ENCODE measurements at places on chromosomes 12 and 14. TPM values are rescaled to one million over a fixed set of nuclear protein-coding genes. Genes with fewer than 3 reads are reported as not detected.

The SERPINA1 gene
- total RNA-seq: 0.78 TPM

The MIP gene
- total RNA-seq: 1.4 TPM

The ATP6V1D gene
- 113 TPM for total RNA-seq

The LRRK2 gene
- 2.7 TPM for total RNA-seq

The ASB2 gene
- total RNA-seq: 0.15 TPM

The MYH6 gene
- total RNA-seq: not detected

The PTHLH gene
- 0.60 TPM for total RNA-seq

The GDF3 gene
- total RNA-seq: 34.3 TPM

The B4GALNT1 gene
- 24.8 TPM for total RNA-seq

The MBIP gene
- total RNA-seq: 21.1 TPM

The MRPL42 gene
- total RNA-seq: 61.9 TPM

The TSPAN11 gene
- 34.2 TPM for total RNA-seq

The RIMBP2 gene
- total RNA-seq: 23.8 TPM

The SYCP3 gene
- total RNA-seq: 0.75 TPM

The KERA gene
- total RNA-seq: not detected

The TEX52 gene
- 1.5 TPM for total RNA-seq

The PPFIA2 gene
- total RNA-seq: 8.0 TPM

The UBR7 gene
- 17.9 TPM for total RNA-seq

The ZFHX2 gene
- total RNA-seq: 6.1 TPM

The OR4E2 gene
- not detected for total RNA-seq

The ARF6 gene
- total RNA-seq: 30.6 TPM

The CCDC177 gene
- total RNA-seq: 3.2 TPM

The OR6C6 gene
- not detected for total RNA-seq

The TAS2R10 gene
- total RNA-seq: 1.7 TPM

The TUBA1A gene
- 3,149 TPM for total RNA-seq

The STAC3 gene
- total RNA-seq: 3.0 TPM

The HECTD1 gene
- total RNA-seq: 111 TPM

The SRSF5 gene
- total RNA-seq: 389 TPM

The NXPH4 gene
- 12.9 TPM for total RNA-seq

The BATF gene
- total RNA-seq: not detected

The EDDM3A gene
- total RNA-seq: not detected

The JPH4 gene
- total RNA-seq: 41.5 TPM

The TMCC3 gene
- total RNA-seq: 10.7 TPM

The C2CD5 gene
- 28.1 TPM for total RNA-seq

The EIF2S3B gene
- total RNA-seq: 1.3 TPM

The GLIPR1L2 gene
- total RNA-seq: 0.38 TPM

The KRT6C gene
- total RNA-seq: not detected

The BICD1 gene
- total RNA-seq: 5.1 TPM

The TROAP gene
- total RNA-seq: 0.61 TPM

The MMP19 gene
- total RNA-seq: 3.1 TPM

The EXOC3L4 gene
- 0.10 TPM for total RNA-seq

The CLEC6A gene
- total RNA-seq: not detected

The CRY1 gene
- total RNA-seq: 15.1 TPM

The CCDC63 gene
- not detected for total RNA-seq

The MLF2 gene
- total RNA-seq: 159 TPM

The CLMN gene
- 4.2 TPM for total RNA-seq

The FICD gene
- 5.2 TPM for total RNA-seq

The NAV3 gene
- total RNA-seq: 58.8 TPM

All from motor neuron (in vitro differentiated cells).